ENCODE measurements at places on chromosomes 1 and 21.

GRCh38 chr1:54767526-54767925 is 3.2 kb upstream of the PARS2 start:
- no peak for DNase-seq

DNA sequence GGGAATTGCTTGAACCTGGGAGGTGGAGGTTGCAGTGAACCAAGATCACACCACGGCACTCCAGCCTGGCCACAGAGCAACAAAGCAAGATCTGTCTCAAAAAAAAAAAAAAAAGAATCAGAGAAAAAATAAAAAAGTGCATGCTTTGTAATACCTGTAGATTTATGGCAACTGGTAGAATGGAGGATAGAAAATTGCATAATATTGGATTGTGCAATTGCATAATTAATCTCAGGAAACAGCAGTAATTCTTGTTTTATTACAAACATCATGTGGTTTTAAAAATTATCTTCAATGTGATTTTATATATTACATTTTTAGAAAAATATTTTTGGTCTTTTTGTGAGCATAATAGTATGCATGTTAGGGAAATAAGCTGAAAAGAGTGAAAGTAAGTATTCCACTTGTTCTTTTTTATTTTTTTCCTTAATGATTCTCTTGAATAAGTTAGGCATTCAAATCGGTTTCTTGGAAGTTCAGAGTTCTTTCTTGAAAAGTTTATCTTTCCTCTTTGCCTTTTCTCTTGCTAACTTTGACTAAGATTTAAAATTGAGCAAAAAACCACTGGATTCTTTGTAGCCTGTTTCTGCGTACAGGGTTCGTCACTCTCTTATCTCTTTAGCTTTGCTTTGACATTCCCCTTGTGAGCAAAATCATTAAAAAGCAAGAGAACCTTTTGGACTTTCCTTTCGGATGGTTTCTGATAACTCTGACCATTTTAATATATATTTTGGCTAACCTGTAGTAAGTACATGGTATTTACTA is 127.5 kb upstream of the ADAMTS5 start:
- no peak for DNase-seq

- no peak for DNase-seq
Measured at GRCh38 chr1:222042120-222042519, 300.2 kb upstream of the DUSP10 start.

- no peak for DNase-seq
Measured at GRCh38 chr1:248165186-248165585, 9.4 kb upstream of the OR2M2 start.

DNA sequence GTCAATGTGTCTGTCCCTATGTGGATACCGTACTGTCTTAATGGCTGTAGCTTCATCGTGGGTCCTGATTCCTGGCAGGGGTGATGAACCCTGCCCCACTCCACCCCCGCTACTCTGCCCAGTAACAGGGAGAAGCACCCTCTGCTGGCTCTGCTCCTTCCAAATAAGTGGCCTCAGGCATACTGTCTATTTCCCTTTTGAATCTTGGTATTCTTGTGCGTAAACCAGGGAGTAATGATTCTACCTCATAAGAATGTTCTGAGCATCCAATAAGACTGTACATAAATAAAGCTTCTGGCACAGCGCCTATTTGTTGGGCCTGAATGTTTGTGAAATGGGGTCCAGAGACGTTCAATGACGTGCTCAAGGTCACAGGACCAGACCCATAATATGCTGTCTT is 35.2 kb upstream of the CTPS1 start:
- DNase-seq = no peak

DNA sequence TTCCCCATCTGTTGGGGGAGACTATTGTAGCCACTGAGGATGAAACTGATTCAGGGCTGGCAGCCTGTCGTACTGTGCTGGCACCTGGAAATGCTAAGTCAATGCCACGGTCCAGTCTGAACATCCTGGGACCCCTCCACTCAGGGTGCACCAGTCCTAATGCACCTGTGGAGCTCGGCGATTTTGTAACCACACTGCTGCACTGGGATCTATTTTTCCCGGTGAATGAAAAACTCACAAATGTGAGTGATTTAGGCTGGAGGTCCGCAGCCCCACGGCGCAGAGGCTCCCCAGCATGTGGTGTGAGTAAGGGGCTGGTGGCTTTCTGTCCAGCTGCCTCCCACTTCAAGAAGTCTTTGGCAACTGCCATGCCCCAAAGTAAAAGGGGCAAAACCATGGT is 35.5 kb downstream of the SETD4 start:
- no peak for DNase-seq

DNA sequence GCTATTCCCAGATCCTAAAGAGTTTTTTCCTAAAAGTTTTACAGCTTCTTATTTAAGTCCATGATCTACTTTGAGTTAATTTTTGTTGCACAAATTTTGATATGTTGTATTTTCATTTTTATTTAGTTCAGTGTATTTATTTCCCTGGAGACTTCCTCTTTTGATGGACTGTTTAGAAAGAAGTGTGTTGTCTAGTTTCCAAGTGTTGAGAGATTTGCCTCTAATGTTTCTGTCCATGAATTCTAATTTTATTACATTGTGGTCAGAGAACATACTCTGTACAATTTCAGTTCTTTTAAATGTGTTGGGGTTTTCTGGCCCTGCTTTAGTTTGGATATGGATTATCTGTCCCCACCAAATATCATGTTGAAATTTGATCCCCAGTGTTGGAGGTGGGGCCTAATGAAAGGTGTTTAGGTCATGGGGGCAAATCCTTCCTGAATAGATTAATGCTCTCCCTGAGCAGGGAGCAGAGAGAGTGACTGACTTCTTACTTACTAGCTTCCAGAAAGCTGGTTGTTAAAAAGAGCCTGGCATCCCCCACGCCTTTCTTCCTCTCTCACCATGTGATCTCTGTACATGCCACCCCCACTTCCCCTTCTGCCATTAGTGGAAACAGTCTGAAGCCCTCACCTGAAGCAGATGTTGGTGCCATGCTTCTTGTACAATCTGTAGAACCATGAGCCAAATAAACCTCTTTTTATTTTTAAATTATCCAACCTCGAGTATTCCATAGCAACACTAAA is 4.6 kb downstream of the CHD1L start:
- no peak for DNase-seq

GRCh38 chr21:25855576-25855975 is 120.8 kb downstream of the GABPA start:
- no peak for DNase-seq

DNA sequence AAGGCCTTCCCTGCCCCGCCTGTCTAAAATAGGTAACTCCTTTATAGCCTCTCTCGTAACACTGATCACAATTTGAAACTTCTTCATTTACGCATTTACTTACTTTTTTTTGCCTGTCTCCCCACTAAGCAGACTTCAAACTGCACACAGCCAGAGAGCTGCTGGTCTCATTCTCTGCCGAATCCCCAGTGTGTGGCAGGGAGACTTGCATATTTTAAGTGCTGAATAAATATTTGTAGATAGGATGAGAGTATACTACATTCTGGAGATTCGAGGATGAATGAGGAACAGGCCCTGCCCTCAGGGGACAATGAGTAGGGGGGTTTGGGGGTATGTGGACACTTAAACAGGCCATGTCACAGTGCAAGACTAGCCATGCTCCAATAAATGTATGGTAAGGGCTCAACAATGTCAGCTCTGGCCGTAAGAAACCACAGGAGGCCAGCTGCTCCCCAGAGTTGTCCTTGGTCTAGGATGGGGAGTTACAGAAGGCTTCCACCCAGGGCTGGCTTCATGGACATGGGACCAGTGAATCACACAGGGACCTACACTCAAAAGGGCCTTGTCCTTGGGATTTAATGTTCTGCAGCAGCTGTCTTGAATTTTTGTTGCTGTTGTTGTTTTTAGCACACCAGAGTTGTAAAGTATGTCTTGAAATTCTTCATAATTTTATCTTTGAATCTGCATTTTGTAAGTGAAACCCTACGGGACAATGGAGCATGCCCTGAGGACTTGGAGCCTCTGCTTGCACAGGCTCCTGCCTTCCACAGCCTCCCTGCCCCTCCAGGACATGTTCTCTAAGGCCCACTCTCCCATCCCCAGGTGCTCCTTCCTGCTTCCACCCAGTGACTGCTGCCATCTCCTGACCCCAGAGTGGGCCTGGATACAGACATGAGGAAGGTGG is 8.5 kb downstream of the DIO1 start:
- no peak for DNase-seq

DNA sequence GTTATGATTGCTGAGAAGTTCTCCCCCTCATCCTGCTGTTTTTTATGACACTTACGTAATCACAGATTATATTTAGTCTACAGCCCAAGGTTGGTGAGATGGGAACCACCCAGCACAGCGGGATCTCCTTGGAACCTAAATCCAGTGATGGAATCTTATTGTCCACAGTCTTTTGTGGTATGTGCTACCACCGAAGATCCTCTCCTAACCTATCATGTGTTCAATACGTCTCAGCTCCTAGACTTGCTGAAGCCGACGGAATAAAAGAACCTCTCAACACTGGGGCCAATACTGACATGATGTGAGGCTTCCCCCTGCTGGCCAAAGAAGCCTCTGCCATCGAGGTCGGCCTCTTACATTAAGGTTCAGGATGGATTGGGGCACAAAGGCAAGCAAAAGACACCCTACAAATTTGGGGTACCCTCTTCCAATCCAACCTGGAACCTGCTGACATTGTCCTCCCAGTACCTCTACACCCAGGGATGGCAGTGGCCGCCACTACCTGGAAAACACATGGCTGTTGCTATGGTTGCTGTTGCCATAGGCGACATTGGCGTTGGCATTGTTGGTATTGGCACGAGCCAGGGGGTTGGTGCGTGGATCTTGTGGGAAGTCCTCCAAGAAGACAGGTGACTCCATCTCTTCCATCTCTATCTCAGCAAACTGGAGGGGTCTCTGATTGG is 19.4 kb upstream of the KIF21B start:
- peak; percentile 65 for DNase-seq

DNA sequence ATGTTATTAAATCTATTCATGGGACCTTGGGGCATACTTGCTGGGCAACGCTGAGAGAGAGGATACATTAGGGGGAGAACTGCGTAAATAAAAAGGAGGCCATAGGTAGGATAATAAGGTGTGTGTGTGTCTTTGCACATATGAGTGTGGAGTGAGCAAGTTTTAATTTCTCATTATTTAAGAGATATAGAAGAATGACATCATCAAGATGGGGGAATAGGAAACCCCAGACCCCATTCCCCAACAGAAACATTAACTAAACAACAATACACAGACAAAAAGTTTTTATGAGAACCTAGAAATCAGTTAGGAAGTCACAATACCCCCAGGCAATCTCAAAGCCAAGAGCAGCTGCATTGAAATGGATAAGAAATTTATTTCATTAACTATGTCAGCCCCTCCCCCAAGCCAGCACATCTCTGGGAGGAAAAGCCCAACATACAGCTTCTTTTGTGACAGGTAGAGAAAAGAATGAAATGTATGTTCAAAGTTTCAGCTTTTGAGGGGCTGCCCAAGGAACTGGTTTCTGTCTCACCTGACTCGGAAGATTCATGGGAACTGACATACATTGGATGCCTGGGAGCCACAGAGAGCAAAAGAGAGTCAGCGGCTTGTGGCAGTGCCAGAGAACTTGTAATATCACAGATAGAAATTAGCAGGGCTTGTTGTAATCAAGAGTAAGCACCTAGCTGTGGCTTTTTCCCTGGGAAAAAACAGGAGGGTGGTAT is 234.3 kb upstream of the NFIA start:
- no peak for DNase-seq

DNA sequence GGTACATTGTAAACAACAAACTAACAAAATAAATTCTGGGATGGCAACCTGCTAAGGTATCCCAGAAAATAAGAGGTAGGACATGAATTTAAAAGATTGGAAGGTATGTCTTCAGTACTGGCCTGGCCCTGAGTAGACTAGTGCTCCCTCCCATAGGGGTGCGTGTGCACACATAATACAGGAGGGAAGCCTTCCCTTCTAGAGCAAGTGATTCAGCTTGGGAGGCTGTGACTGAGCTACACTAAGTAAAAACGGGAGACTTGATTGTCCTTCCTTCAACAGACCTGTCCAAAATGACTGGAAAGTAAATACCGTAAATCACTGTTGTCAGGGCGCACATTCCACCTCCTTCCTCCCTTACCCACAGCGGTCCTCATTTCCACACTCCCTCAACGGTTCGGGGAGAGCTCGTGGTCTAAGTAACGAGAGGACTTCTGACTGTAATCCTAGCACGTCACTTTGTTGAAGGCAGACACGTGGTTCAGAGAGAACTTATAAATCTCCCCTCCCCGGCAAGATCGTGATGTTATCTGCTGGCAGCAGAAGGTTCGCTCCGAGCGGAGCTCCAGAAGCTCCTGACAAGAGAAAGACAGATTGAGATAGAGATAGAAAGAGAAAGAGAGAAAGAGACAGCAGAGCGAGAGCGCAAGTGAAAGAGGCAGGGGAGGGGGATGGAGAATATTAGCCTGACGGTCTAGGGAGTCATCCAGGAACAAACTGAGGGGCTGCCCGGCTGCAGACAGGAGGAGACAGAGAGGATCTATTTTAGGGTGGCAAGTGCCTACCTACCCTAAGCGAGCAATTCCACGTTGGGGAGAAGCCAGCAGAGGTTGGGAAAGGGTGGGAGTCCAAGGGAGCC is at the start of gene TGFB2:
TSS of gene TGFB2 (plus strand) at position 523 of the 859 bp plus-strand sequence. CDS start 1,366 bp downstream, outside the sequence.
- no peak for DNase-seq

GRCh38 chr1:10253755-10254154 is 43.4 kb downstream of the KIF1B start:
- DNase-seq = no peak

DNA sequence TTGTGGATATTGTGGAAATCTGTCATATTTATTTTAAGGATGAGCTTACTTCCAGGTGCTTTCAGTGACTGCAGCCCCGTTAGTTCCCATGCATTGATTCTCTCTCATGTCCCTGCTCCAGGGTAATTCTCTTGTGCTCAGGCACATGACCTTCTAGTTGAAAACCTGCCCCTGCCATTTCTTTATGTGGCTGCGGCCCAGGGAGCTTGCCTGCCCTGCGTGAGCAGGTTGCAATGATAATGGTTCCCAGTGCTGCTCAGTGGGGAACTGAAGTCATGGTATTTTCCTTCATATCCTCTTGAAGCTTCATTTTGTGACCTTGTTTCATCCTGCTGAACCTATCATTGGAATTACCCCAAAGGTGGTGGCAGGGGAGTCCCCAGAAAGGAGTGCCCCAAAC is 229.8 kb downstream of the DISC1 start:
- DNase-seq = no peak

DNA sequence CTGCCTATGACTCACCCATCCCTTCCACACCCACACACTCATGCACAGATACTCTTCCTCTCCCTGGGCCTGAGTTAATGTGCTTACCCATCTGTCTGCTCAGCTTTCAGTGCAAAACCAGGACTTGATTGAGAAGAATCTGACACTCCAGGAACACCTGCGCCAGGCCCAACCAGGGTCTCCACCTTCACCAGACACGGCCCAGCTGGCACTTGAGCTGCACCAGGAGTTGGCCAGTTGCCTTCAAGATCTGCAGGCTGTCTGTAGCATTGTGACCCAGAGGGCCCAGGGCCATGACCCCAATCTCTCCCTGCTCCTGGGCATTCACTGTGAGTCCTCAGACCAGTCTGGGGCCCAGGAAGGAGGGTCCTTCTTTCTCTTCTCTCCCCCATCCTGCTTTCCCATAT is 3.5 kb upstream of the SH3BGRL3 start:
- peak; percentile 57 for DNase-seq

- no peak for DNase-seq
Measured at GRCh38 chr1:208081972-208082371, 162.2 kb downstream of the PLXNA2 start.

GRCh38 chr1:119364640-119365039 is 3.9 kb upstream of the HAO2 start:
- DNase-seq = no peak
